ENCODE measurements at places on chromosomes 7 and 10.
A peak's percentile ranks its signal among the peaks of the same experiment; 100 is the strongest.

DNA sequence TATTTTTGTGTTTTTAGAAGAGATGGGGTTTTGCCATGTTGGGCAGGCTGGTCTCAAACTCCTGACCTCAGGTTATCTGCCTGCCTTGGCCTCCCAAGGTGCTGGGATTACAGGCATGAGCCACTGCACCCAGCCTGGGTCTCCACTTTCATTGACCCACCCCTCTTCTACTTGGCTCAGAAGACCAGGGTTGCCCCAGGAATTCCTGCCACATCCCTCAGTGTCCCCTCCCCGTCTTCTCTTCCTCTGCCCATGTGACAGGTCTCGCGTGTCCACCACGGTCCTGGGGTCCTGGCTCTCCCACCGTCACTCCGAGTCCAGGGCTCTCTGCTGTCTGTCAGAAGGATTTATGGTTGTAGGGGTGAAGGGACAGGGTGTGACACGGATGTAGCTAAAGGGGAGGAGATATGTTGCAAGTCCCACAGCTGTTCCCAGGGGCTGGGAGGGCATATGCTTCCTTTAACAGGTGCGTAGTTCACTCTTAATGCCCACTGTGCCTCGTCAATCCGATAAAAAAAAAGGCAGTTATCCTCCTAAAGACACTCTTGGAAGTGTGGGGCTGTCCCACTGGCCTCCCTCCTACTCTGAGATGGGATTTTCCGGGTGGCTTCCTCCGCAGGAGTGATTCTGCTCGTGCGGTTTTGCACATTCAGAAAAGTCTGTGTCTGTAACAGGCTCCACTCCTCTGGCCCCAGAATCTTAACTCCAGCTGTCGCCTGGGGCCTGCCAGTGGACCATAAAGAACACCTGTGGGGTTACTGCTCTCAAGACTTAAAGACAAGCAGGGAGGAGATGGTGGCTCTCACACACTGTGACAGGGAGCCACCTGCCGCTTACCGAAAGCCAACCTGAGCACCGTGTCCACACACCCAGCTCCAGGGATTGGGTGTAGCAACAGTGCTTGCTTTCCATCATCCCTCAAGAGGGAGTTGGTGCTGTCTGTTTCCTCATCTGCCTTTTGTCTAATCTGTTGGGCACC, 36.7 kb upstream of the SHH start:
- DNase-seq = peak; percentile 32

GRCh38 chr7:929311-929711, 25.2 kb downstream of the ADAP1 start:
- DNase-seq = peak; percentile 4

- DNase-seq = no peak
Observed at GRCh38 chr10:58028597-58029366, 238.9 kb downstream of the IPMK start.

GRCh38 chr10:109247814-109248213, 675.5 kb downstream of the XPNPEP1 start:
- no peak for DNase-seq

DNA sequence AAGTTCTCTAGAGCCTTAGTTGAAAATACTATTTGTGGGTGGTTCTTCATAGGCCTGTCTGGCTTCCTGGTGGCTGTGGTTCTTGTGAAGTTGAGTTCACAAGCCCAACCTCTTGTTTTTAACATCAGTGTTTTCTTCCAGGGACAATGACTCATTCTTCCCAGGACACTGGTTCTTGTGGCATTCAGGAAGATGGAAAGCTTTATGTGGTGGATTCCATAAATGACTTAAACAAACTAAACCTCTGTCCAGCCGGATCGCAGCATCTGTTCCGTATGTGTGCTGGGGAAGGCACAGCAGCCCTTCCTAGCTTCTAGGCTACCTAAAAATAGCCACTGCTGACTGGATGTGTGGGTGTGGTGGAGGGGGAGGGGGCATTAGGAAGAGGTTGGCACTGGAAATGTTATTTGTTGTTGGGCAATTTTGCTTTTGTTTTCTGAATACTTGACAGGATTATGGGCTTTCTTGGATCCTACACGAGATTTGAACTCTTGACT, 3.9 kb downstream of the LSMEM1 start:
- DNase-seq = no peak
